ENCODE measurements at places on chromosomes 2 and 18. TPM values are rescaled to one million over a fixed set of nuclear protein-coding genes. Genes with fewer than 3 reads are reported as not detected.

- DNase-seq, result no peak
Observed at GRCh38 chr2:239864247-239865058, 160.7 kb downstream of the NDUFA10 start.

DNA sequence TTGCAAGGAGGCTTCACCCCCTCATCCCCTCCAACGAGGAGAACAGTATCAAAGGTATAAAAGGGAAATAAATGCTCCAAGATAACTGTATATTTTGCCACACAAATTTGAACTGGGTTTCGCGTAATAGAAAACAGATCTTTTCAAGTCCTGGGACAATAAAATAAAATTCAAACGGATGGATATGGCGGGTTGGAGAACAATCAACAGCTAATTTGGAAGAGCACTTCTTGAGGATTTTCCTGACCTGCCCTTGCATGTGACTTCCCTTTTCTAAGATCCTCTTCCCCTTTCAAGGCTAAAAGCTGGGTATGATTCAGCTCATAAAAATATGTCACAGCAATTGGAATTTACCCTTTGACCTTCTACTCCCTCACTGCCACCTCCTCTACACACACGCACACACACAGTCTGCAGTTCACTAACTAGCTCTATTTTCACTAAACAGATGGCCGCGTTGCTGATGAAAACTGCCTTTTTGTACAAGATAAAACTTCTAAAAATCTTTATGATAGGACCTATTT lies 386.9 kb downstream of the FIGN start:
- DNase-seq, result peak; percentile 34

- no peak for DNase-seq
Observed at GRCh38 chr2:33272001-33272400, 204.4 kb upstream of the RASGRP3 start.

GRCh38 chr2:69278366-69278765 lies 108.7 kb downstream of the GFPT1 start:
- no peak for DNase-seq

GRCh38 chr2:74373221-74373676 lies 6.9 kb downstream of the DCTN1 start:
- DNase-seq, result peak; percentile 37

DNA sequence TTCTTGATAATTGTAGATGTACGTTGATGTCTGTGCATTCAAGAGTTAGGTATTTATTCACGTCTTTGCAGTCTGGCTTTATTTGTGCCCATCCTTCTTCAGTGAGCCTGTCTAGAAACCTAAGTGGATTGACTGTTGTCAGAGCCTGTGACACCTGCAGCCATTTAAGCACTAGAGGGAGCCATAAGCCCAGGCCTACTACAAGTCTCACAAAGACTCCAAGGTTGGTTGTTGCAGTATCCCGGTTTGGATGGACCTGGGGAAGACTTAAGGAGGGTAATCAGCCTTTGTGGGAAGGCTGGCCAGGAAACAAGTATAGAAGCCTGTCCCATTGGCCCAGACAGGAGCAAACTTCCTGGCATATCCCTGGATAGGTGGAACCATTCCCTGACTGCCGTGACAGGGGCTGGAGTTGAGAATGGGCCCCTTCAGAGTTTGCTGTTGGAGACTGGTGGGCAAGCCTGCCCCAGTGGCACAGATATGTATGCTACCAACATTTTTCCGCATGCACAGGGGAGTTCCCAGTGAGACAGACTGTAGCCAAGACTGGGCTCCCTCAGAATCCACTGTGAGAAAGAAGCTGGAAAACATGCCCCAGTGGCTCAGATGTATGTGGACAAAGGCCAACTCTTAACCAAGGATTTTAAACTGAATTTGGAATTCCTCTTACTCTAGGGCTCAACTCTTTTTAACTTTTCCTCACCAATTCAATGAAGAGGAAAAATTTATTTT lies 9.3 kb upstream of the LRRC30 start:
- DNase-seq, result peak; percentile 23

The CD8B2 gene
- not detected for total RNA-seq

DNA sequence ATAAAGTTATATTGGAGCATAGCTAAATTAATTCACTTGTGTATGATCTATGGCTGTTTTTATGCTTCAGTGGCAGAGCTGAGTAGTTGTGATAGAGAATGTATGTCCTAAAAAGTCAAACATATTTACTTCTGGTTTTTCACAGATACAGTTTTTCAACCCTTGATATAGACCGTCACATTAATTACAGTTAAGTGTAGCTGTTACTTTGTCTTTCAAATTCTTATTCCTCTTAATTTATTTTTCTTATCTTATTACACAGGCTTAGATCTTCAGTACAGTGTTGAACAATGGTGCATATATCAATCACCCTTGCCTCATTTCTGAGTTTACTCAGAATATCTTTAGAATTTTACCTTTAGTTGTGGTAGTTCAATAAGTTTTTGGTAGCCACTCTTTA lies 12.2 kb upstream of the CYRIA start:
- no peak for DNase-seq

- no peak for DNase-seq
Observed at GRCh38 chr2:213188533-213188867, 37.1 kb upstream of the IKZF2 start.

The CDCA7 gene
- total RNA-seq, result 72.5 TPM

DNA sequence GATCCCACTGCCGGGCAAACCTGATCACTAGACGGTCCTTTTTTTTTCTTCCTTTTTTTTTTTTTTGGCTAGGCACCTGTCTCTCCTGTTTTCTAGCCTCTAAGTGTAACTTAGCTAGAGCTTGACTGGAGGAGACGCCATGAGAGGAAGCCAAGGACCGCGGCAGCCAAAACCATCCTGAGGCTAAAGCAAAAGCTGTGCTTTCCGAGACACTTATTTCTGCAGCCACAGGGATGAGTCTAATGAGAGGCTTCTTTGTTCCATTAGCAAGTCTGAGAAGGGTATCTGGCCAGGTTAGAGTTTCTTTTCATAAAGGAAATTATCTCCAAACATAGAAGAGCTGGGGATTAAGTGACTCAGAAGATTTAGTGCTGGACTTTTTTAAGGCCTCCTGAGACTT lies 7.3 kb upstream of the CXCR4 start:
- DNase-seq, result no peak

- DNase-seq, result no peak
Observed at GRCh38 chr2:168691221-168691620, 111.2 kb upstream of the NOSTRIN start.

DNA sequence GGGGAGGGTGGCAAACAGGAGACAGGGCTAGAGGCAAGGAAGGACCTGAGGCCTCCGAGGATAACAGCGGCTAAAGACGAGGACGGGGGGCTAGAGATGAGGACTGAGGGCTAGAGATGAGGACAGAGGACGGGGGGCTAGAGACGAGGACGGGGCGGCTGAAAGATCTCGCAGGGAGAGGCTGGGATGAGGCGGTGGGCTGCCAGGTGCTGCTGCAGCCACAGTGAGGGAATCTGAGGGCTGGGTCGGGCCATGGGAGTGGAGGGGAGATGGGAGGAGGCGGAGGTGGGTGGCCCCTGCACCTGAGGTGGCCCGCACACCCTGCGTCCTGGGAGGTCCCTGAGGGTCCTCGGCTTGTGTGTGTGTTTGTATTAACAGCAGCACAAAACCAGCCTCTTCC lies 350.2 kb upstream of the SALL3 start:
- DNase-seq, result no peak

The CREG2 gene
- not detected for total RNA-seq

The GPR55 gene
- total RNA-seq, result not detected

DNA sequence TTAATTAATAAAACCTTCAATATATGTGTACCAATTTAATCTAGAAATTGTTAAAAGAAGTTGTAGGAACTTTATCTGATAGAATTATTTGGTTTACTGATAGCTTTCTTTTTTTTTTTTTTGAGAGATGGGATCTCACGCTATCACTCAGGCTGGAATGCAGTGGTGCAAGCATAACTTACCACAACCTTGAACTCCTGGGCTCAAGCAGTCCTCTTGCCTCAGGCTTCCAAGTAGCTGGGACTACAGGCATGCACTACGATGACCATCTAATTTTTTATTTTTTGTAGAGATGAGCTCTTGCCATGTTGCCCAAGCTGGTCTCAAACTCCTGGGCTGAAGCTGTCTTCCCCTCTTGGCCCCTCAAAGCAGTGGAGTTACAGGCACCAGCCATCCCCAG lies 66.8 kb downstream of the CCDC138 start:
- no peak for DNase-seq

The RAB12 gene
- 35.1 TPM for total RNA-seq

DNA sequence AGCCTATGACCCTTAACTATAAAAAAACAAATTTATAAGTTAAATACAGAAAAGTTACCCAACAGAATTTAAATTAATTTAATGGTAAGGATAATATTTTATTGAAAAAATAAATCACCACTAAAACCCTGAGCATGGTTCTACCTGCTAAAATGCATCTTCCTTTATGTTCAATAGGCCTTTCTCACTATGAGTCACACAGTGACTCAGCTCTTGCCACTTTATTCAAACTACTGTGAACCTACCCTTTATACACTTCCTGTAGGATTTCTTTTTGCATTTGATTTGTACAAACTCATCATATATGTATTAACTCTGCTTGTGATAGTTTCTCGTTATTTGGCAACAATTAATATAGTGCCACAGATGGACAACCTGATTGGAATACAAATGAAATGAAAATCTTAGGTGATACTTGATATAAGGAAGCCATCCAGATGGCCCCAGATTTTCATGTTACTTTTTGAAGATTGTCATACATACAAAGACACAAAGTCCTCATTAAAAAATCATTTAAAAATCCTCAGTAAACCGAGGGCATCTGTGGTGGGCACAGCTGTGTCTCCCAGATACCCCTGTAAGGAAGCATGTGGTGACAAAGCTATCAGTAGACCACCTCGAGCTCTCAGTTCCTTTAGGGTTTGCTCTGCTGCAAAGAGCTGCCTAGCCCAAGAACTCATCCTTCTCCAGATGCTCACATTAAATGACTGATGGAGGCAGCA lies 55.2 kb upstream of the COBLL1 start:
- DNase-seq, result peak; percentile 64

DNA sequence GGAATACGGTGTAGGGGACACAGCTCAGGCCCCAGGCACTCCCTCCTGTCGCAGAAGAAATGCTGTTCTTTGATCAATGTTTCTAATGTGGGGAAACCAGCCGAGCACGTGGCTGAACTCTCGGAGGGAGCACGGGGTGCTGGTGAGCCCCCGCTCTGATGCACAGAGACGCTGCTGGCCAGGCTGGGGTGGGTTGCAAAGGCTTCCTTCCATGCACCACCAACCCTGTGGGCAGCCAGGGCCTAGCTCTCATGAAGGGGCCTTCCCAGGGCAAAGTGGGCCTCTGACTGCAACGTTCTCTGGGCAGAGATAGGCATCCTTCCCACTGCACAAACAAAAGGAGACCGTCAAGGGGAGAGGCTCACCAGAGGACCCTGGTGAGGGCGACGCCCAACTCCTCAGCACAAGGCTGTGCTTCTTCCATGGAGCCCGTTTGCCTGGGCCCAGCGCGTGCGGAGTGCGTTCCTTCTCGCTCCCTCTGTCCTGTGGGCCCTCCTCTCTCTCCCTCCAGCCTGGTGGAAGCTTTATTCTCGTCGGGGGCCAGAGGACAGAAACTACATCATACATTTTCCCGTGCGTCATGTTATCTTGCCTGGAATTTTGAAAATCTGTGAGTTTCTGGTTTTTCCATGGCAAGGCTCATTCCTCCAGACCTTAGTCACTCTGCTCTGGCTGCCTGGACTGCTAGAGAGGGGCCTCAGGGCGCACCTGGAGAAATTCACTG lies 61.1 kb upstream of the SP3 start:
- DNase-seq, result no peak

The SFT2D3 gene
- 7.6 TPM for total RNA-seq

GRCh38 chr2:62099523-62100175 lies 96.3 kb upstream of the B3GNT2 start:
- no peak for DNase-seq

DNA sequence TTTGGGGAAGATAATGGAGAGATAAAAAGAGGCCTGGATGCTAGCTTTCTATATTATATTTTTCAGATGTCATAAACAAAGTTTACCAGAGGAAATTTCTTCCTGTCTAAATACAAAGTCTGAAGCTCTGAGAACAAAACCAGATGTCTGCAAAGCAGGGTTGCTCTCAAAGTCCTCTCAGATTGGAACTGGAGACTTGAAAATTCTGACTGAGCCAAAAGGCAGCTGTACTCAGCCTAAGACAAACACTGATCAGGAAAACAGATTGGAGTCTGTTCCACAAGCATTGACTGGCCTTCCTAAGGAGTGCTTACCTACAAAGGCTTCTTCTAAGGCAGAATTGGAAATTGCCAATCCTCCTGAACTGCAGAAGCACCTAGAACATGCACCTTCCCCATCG lies 25.1 kb downstream of the KDM3A start:
- no peak for DNase-seq

The CD207 gene
- 1.1 TPM for total RNA-seq

GRCh38 chr2:29253-29652 lies 17.1 kb downstream of the FAM110C start:
- DNase-seq, result no peak

The CHRNA1 gene
- total RNA-seq, result not detected

DNA sequence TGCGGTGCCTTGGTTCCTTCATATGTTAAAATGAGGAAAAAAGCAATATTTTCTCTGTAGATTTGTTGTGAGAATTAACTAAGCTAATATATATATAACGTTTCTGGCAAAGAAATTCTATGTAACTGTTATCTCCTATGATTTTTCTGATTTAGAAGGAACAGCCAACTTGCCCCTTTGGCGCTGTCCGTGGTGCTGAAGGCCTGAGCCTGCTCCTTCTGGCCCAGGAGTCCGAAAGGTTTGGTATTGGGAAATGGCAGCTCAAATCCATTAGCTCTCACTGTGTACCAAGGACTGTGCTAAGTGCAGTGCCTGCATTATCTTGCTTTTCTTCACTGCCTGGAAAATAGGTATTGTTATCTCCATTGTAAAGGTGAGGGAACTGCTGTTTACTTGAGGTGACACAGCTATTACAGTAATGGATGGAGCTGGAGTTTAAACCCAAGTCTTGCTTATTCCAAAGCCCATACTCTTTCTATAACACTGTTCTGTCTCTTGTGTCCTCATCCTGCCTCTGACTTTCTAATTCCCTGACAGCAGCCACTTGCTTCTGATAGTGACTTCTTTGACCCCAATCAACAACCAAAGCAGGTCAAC lies 52.2 kb downstream of the C1QL2 start:
- peak; percentile 65 for DNase-seq

The SGO2 gene
- 37.3 TPM for total RNA-seq

DNA sequence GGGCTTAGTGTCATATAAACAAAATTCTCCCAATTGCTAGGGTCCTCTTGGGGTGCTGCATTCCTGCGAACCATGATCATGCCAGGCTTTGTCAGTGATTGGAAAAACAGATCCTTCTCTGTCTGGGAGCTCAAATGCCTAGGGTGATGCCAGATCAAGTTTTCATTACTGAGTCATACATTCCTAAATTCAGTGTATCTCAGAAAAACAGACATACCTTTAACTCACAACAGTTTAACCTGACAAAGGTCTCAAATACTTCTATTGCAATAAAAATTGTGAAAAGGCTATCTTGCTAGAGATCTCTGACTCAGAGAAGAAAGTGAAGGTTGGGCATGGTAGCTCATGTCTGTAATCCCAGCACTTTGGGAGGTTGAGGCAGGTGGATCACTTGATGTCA lies 86.9 kb downstream of the SH3YL1 start:
- no peak for DNase-seq
